ENCODE measurements at places on chromosomes 2 and 18.
A peak's percentile ranks its signal among the peaks of the same experiment; 100 is the strongest.

GRCh38 chr18:73093687-73094250, 226.0 kb upstream of the NETO1 start:
- DNase-seq, result no peak

GRCh38 chr2:121860758-121861227, 105.3 kb downstream of the TSN start:
- no peak for DNase-seq

- DNase-seq, result no peak
These were observed 121.6 kb upstream of the FZD5 start for GRCh38 chr2:207891086-207891844.

GRCh38 chr18:9792565-9793245, 84.6 kb downstream of the RAB31 start:
- DNase-seq, result no peak

- DNase-seq, result no peak
These were observed 257.6 kb downstream of the ANKRD30B start for GRCh38 chr18:15005313-15006130.

GRCh38 chr2:164739966-164740365, 101.7 kb downstream of the COBLL1 start:
- no peak for DNase-seq

- peak; percentile 43 for DNase-seq
These were observed 17.9 kb upstream of the SFXN5 start for GRCh38 chr2:73089270-73090030.

DNA sequence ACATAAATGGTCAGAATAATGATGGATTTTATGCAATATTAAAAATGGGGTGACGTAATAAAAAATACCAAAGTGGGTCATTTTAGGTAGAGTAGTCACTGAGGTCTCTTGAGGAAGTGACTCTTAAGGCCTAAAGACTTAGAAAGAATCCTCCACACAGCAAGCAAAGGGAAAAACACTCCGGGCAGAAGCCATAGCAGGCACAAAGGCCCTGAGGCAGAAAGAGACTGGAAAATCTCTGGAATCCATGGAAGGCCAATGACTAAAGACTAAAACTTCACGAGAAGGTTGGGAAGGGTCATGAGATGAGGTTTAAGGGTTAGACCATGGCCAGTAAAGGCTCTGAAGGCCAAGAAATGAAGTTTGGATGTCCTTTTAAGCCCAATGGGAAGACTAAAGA, 36.9 kb downstream of the MAIP1 start:
- DNase-seq, result no peak

DNA sequence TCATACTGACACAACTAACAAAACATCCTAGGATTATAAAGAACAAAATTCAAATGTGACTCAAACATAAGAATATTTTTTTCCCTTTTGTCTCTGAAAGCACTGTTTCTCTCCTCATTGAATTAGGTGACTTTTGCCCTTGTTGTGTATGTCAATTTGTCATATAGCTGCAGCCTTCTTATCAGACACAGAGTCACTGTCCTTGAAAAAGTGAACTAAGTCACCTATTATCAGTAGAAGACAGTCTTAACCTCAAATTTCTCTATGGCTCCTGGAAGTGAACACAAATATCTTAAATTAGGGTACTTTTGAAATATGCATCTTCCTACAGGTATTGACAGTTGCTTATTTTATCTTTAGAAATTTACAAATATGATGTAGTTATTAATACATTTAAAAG, 360.6 kb downstream of the NBAS start:
- no peak for DNase-seq

Data from left ventricle myocardium inferior (tissue), 1 donor.